ENCODE measurements at places on chromosomes 4 and X.

- DNase-seq: peak; percentile 29
These were observed 2.2 kb downstream of the GRID2 start for GRCh38 chr4:92305878-92306520.

GRCh38 chr4:108359130-108359985, 190.6 kb upstream of the LEF1 start:
- no peak for DNase-seq

DNA sequence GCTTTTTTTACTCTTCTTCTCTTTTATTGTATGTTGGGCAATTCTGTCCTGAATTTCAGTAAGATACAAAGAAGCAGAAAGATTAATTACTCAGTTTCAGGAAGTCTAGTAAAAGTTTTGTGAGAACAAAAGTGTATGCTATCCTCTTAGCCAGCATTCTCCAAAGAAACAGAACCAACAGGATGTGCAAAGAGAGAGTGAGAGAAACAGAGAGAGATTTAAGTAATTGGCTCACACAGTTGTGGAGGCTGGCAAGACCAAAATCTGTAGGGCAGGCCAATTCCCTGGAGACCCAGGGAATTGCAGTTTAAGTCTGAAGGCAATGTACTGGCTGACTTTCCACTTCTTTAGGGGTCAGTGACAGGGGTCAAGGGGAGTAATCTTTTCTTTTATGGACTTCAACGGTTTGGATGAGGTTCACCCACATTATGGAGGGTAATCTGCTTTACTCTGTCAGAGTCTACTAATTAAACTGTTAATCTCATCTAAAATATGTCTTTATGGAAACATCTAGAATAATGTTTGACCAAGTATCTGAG, 59.2 kb upstream of the SLC39A8 start:
- peak; percentile 53 for DNase-seq

- no peak for DNase-seq
These were observed 8.8 kb upstream of the GEMIN8 start for GRCh38 chrX:14038375-14039085.

GRCh38 chr4:43587758-43588157, 695.2 kb downstream of the GRXCR1 start:
- DNase-seq: no peak

GRCh38 chr4:108236264-108236663, 67.5 kb upstream of the LEF1 start:
- DNase-seq: no peak

DNA sequence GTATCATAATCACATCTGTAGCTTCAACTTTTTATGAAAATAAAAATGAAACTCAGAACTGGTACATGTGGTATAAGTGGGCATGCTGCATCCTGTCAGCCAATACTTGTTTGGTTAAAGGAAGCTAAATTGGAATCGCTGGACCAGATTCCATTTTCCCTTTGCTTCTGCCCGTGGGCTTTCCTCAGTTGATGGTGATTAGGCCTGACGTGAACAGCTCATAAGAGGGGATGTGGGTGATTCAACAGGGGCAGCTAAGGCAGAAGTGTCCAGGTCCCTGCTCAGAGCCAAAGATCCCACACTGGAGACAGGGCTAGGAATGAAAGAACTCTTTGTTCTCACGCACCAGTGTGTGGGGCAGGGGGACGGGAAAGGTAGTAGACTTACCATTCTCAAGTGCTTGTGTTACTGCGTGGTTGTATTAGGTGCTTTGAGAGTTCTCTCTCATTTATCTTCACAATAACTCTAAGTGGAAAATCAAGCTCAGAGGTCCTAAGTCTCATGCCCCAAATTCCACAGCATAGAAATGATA, 63.2 kb upstream of the GUCY1A1 start:
- DNase-seq: no peak

- no peak for DNase-seq
These were observed 6.1 kb downstream of the TCEANC start for GRCh38 chrX:13659063-13659462.

- DNase-seq: no peak
These were observed 31.5 kb downstream of the SLC9A7 start for GRCh38 chrX:46727441-46727840.

GRCh38 chr4:10762561-10762960, 78.0 kb upstream of the CLNK start:
- DNase-seq: no peak

- peak; percentile 73 for DNase-seq
These were observed 441 bp downstream of the SLC9B2 start for GRCh38 chr4:103075894-103076746.

DNA sequence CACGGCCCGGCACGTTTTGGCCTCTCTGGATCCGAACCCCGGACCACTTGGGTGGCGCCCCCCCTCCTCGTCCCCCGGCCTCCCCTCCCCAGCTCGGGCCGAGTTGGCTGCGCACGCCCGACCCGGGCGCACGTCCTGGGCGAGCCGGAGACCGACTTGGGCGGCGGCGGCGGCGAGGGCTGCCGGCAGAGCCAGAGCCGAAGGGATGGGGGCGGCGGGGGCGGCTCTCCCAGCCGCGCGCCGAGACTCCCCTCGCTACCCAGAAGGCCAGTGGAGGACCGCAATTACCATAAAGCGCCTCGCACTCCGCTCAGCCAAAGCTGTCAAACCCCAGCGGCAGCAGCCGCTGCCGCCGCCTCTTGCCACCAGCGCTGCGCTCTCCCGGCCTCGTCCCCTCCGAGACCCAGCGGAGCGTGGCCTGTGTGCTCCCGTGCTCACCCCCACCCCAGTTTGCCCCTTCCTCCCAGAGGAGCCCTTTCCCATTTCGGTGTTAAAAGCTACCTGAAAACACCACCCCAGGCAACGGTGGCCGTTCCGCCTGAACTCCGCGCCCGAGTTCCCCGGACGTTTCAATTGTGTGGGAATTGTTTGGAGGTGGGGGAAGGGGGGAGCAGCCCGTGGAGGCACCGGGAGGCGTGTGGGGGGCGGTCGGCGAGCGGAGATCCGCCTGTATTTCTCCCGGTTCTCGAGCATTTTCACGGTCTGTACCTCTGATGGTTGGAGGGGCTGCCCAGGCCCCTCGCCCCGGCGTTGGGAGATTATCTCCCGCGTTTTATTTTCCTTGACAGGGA, 701 bp upstream of the BCOR start:
- peak; percentile 71 for DNase-seq

DNA sequence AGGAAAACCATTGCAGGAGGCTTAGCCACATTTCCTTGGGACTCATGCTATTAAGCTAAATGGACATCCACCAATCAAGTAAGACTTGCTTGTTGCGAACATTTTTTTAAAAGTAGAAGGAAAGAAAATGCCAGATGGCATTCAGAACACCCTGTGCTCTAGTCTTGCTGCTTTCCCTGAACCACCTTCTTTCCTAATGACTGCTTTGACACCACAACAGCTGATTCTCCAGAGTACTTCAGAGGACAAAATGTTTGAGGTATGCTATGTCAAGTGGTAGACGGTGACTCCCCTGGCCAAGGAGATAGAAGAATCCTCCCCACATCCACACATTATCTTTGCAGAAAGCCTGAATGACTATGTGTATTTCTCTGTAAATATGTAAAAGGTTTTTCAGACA, 65.4 kb downstream of the ANK2 start:
- DNase-seq: no peak

GRCh38 chr4:40702137-40702799, 47.5 kb upstream of the NSUN7 start:
- DNase-seq: no peak

DNA sequence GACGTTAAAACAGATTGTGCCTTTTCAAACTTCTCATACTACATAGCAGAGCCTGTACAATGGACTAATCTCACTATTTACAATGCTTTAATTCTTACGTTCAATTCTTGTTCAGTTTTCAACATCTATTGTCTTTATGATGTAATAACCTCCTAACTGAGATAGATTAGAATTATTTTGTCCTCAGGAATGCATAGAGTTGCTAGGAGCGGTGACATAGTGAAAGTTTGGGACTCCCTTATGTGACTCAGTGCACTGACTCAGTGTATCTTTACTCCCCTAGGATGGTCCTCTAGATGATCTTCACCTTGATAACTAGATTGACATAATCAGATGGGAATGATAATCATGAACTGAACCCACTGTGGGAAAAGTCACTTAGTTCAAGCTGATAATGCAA, 151.5 kb downstream of the VEGFC start:
- no peak for DNase-seq

GRCh38 chrX:111759686-111760085, 78.7 kb downstream of the ALG13 start:
- no peak for DNase-seq

DNA sequence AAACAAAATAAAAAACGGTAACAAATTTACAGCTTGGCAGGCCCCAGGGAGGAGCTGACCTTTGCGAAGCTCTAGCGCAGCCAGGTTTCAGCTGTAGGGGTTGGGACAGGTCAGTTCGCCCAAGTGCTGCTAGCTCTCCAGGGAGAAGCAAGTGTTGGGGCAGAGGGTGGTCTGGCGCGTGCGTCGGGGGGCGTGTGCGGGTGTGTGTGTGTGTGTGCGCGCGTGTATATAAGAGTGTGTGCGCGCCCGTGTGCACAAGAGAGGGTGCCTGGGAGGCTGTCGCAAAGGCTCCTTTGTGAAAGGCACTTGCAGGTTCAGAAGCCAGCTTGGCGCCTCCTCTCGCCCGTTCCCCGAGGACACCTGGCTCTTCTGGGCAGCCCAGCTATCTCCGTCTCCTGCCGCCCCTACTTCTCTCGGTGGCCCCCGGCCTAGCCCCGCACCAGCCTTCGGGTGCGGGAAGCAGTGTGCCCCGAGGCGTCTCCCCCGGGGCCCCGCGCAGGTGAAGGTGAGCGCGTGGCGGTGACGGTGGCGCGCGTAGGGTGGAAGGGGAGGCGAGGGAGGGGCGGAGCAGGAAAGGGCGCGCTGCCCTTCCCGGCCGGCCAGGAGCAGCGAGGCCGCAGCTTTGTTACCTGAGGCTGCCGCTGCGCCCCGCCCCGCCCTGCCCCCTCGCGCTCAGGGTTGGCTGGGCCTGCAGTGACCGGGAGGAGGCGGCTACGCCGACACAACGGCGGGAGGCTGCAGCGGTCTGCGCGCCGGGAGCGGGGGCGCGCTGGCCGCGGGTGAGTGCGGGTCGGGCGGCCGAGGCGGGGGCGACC, at the start of gene FHDC1:
TSS of gene FHDC1 (plus strand) at position 693 of the 815 bp plus-strand sequence. CDS start 6,735 bp downstream, outside the sequence.
- peak; percentile 83 for DNase-seq

DNA sequence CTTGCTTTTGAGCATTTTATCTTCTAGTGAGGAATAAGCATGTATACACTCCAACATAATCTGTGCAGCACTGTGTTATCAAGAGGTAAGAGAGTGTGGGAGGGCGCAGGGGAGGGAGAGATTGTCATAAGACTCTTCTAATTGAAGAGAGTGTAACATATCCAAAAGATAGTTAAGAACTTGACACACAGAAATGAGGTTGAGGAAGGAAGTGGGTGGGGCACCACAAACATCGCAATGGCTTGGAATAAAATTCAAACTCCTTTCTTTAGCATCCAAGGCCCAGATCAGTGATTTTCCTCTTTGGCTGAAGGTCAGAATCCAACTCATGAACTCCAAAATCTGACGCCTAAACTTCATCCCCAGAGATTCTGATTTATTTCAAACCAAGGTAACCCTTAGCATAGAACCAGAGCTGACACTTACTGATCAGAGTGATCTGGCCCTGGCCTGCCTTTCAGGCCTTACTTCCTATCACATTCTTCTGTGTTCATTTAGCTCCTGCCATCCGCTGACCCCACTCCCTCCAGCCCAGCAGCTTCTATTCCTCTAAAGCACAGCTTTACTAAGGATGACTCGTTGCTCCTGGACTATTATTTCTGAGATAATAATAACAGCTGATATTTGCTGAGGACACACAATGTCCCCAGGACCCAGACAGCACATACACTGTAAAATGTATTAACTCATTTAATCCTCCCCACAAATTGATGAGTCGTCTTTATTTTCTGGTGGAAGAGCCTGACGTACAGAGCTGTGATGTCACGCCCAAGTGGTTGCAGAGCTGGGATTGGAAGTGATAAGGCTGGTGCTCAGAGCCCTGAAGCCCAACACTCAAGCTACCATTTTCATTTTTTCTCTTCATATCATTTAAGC, 10.6 kb upstream of the CTSO start:
- DNase-seq: no peak

GRCh38 chr4:102295153-102295862, 50.0 kb downstream of the SLC39A8 start:
- no peak for DNase-seq

- DNase-seq: no peak
These were observed 49.9 kb downstream of the IL15 start for GRCh38 chr4:141686146-141686775.

DNA sequence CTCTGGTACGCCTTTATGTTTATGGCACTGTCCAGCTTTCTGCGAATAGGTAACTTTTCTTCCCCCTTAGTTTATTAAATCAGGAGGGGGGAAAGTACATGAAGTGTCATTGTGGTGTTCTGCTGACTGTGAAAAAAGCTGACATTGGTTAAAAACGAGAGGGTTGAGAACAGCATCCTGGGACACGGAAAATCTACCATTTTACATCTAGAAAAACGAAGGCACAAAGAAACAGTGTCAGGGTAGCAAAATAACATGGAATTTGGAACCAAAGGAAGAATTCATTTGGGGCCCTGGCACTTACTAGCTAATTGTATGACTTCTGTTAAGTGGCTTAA, 1.2 kb upstream of the AMOT start:
- DNase-seq: no peak

GRCh38 chrX:87732133-87732532, 214.5 kb downstream of the KLHL4 start:
- no peak for DNase-seq

- DNase-seq: no peak
These were observed 6.0 kb downstream of the FGF16 start for GRCh38 chrX:77453190-77453589.

- no peak for DNase-seq
These were observed 449.8 kb upstream of the SMIM31 start for GRCh38 chr4:164304101-164304639.

DNA sequence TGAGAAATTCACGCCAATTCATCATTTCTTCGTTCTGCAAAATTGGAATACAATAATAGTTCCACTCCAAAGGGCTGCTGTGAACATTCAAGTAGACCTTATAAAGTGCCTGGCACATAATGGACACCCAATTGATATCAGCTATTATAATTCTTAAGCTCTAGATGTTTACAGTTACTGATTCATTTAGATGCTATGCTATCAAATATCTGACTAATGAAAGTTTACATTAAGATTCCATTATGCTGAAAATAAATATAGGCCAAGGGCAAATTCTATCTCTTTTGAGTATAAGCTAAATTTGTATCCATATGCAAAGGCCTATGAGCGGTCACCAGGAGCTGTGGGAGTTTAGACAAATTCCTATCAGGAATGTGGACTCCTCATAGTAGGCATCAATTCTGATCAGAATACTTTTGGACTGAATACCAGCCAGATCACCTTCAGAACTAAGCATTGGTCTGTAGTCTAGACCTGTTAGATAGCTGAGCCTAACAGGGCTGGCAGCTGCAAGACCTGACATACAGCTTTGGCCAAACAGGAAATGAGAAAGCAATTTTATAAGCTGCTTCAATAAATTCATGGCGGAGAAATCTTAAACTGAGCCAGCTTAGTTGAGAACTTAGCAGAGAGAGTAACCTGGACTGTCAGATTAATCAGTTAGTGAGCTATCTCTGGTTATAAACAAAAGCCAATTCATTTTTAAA, 384.3 kb upstream of the ACTRT1 start:
- no peak for DNase-seq

GRCh38 chr4:2991243-2991642, 27.9 kb downstream of the GRK4 start:
- DNase-seq: no peak

GRCh38 chrX:70092247-70092646, 30.0 kb downstream of the OTUD6A start:
- DNase-seq: no peak
